Activated naive CD4-positive, alpha-beta T cell treated with anti-CD3 and anti-CD28 coated beads for 36 hours (primary cell): ENCODE measurements at places on chromosomes 5 and 9. TPM values are rescaled to one million over a fixed set of nuclear protein-coding genes. Genes with fewer than 3 reads are reported as not detected.
A peak's percentile ranks its signal among the peaks of the same experiment; 100 is the strongest.

DNA sequence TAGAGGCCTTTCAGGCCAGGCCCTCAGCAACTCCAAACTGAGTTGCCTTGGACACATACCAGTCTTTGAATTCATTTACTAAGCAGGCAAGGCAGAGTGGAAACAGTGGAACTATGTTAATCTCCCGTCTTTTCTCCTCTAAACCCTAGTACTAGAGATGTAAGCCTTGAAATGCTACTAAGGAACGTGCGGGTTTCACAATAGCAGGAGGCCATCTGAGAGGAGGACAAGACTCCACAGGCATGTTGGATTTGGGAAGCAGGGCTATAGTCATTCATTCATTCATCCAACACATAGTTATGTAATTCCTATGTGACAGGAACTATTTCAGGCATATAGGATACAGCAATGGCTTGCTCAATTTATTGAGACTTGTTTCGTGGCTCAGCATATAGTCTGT lies 3.3 kb upstream of the OCLN start:
- DNase-seq, result no peak

DNA sequence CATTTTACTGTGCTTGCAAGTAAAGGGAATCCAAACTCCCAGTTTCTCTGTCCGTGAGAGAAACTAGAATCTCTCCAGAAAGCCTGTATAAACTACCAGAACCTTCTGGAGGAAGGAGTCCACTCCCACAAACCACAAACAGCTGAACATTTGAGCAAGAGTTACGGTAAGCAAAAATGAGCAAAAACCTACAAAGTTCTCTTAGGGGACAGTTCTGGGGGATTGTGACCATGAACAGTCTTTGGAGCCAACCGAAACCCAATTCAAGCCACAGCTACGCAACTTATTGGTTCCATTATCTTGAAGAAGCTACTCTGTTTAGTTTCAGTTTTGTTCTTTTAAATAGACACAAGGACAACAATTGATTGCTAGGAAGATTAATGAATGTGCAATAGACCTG lies 330.6 kb downstream of the ASTN2 start:
- DNase-seq, result no peak

DNA sequence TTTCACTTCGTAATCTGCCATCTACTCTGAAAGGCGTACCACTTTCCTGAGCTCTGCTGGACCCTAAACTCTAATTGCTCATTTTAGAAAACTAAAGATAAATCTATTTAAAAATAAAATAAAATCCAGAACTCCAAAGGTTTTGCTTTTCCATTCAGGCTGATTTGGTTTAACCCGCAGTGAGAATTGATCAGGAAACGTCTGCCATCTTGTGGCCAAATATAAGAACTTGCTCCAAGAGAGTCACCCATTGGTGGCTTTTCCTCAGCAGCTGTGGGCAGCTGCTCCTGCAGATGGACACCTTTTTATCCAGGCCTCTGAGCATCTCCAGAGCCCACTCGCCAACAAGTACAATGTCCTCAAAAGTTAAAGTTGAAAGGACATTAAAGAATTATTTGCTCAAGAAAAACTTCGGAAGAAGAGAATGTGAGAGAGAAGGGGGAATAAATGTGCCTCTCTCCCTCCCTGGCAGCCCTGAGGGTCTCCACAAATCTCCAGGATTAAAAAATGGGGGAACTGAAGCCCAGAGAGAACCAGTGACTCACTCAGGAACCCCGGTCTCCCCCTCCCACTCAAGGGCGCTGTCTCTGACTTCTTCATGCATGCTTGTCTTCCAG lies 4.1 kb downstream of the SAXO1 start:
- peak; percentile 54 for DNase-seq

DNA sequence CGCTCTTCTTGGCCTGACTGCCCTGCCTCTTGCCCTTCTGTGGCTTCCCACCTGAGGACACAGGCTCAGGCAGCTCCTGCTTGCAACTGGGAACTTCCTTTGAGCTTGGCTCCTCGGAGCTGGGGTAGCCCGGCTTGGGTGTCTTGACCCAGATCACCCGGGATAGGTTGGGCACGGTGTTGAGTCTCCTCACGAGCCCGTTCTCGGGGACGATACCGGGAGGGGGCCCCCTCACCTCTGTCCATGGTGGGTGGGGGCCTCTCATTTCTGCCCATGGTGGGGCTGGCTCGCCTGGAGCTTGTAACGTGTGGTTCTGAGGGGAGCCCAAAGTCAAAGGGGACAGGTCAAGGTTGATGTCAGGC lies 7.8 kb upstream of the DDX41 start:
- no peak for DNase-seq

- DNase-seq, result no peak
Observed at GRCh38 chr5:169013208-169013728, 287.7 kb downstream of the SLIT3 start.

The SLC6A19 gene
- not detected for total RNA-seq

GRCh38 chr9:129289883-129290282 lies 111.8 kb upstream of the IER5L start:
- no peak for DNase-seq

The TICAM2 gene
- 0.91 TPM for total RNA-seq

GRCh38 chr9:81858657-81859430 lies 69.4 kb upstream of the SPATA31D4 start:
- DNase-seq, result no peak

- peak; percentile 64 for DNase-seq
Observed at GRCh38 chr5:139747583-139748504, 47.8 kb upstream of the PSD2 start.

The CDC14B gene
- total RNA-seq, result 0.89 TPM

The SHOC1 gene
- not detected for total RNA-seq

GRCh38 chr5:131256507-131256823 lies 7.4 kb upstream of the CDC42SE2 start:
- peak; percentile 16 for DNase-seq

The RAB3C gene
- total RNA-seq, result not detected

The TAF11L3 gene
- total RNA-seq, result not detected

DNA sequence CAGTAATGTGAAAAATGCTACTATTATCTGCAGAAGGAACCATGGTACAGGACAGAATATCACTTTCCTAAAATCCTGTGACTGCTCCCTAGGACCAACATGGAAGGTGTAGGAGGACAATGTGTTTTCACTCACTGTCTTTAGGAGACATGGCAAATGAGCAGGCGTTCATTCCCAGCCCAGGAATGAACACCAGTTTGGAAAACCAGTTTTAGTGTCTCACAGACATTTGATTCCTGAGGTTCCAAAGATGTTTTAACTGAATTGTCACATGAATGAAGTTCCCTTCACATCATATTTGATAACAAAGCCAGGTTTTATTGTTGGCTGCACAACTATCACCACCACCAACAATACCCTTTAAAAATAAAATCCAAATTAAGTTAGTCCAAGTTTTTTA lies 178.2 kb downstream of the ENC1 start:
- DNase-seq, result no peak
